ENCODE measurements at places on chromosomes 5 and 9.

- no peak for DNase-seq
Observed at GRCh38 chr5:32020946-32021345, 153.2 kb downstream of the GOLPH3 start.

GRCh38 chr5:82417776-82418607 is 139.8 kb upstream of the RPS23 start:
- DNase-seq: no peak

DNA sequence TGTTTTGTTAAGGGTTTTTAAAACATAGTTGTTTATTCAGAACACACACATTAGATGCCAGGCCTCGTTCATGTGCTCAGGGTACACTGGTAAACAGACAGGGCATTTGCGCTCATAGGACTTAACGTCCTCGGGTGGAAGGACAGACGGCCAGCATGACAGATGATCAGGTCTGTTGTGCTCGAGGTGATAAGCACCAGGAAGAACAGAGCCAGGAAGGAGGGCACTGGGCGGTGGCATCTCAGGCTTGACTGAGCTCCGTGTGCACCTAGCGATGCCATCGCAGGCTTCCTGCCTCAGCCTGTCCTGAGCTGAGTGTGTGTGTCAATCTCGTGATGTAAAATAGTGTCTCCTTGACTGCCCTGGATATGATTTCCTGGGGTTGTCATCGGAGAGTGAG is 96.5 kb downstream of the EHMT1 start:
- no peak for DNase-seq

DNA sequence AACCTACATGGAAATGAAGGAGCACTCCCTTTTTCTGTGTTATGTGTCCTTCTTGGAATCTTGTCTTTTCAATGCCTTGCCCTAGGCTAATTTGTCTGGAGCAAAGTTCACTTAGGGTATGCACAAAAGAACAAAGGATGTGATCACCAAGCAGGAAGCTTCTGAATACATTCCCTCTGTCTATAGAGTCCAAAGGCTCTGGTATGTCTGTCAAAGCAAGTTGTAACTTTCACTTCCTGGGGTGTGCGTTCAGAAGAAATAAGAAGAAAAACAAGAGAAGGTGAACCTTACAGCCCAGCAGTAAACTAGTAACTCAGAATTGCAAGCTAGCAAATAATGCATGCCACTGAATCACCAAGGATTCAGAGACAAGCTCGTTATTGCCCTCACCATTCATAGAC is 31.7 kb upstream of the CDH6 start:
- no peak for DNase-seq

GRCh38 chr5:167295681-167296005 is 995.8 kb upstream of the WWC1 start:
- DNase-seq: no peak

- no peak for DNase-seq
Observed at GRCh38 chr5:34474573-34475021, 181.5 kb upstream of the RAI14 start.

DNA sequence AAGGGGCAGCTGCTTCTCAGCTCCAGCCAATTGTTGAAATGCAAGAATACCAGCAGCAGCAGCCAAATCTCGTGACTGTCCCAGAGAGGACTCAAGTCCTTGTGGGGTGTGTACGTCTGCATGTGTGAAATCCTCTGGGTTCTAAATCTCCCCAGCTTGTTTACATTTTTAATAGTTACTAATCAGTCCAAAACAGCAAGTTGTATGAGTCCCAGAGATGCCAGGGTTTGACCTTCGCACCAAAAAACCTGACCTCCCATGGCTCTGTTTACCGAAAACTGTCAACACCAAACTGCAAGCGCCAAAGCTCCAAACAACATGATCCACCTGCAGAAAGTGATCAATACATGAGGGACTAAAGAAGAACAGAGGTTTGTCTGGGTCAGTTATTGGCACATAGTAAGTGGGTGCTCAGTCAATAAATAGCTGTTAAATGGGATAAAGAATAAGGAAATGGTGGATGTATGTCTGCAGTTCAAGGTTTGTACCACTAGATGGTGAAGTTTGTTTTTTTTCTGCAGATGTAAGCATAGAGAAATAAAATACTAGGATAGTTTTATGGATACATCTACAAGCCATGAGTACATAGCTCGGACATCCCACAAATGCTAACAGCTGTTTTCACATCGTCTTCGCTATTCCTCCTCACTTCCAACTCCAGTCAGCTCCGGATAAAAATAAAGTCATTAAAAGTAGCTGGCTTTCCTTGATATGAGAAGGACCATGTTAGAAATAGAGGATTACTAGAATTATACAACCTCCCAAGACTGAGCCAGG is 85.3 kb upstream of the ADRB2 start:
- no peak for DNase-seq

GRCh38 chr5:141934099-141934844 is 10.6 kb downstream of the DELE1 start:
- no peak for DNase-seq

DNA sequence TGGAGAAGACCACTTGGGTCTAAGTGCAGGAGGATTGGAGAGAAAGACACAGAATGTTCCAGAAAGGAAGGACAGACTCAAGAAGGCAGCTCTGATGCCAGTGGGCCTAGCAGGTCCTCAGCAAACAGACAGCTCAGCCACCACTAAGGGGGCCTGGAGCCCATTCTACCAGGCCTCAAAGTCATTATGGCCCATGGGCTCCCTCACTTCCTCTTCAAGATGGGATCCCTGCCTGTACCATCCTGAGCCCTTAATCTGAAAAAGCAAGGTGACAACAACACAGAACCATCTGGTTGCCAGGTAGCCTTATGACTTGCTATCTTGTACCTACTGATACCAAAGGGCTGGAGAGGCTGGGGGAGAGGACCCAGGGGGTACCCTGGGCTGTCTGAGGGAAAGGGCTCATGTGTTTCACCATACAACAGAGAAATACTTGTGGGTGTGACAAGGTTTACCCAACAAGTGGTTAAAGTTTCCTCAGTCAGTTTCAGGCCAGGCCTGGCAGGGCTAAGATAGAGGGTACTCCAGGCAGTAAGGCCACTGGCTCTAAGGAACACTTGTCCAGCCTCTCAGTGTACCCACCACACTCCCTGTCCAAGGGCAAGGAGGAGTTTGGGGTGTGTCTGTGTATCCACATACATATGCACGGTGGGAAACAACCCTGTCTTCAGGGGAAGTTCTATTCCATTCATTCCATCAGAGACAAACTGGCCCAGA is 30.7 kb downstream of the TCF7 start:
- no peak for DNase-seq

DNA sequence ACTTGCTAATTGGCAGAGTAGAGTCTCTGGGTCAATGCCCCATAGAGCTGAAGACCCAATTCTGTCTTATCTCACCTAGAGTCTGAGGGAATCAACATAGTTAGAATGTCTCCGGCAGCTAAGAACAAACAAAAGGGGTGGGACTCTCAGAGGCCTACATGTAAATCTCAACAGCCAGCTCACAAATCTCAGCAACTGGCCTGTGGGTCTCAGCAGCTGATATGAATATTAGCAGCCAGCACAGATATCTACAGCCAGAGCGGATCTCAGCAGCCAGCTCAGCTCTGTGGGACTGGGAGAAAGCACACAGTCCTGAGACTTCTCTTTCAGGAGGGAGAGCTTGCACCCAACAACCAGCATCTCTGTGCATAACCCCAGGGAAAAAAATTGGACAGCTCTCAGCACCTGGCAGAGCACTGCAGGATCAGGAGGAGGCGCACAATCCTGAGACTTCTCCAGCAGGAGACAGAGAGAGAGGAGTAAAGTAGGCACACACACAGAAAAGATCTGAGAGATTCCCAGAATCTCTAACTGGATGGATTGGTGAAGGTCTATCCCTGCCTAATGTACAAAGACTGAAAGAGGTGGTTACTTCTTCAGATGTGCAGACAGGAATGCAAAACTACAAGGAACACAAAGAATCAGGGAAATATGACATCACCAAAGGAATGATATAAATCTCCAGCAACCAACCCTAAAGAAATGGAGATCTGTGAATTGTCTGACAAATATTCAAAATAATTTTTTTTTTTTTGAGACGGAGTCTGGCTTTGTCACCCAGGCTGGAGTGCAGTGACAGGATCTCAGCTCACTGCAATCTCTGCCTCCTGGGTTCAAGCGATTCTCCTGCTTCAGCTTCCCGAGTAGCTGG is 29.2 kb downstream of the KLF4 start:
- no peak for DNase-seq

GRCh38 chr9:24071716-24072115 is 245.7 kb upstream of the ELAVL2 start:
- DNase-seq: no peak

GRCh38 chr5:58188262-58188651 is 271.6 kb downstream of the PLK2 start:
- DNase-seq: no peak

DNA sequence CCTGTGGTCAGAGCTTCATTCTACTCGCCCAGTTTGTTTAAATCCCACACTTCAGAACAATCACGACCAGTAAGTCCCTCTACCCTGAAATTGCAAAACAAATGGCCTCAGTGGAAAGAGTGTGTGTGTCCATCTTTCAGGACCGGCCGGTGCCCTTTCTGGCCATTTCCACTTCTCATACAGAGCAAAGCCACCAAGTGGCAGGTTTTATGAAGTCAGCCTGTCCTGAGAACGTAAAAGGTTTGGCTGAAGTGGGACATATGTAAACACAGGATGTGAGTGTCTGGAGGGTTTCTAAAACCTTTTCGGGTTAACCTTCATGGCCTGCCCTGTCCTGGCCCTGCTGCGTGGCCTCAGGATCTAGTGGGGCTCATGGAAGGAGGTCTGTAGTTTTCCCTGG is 24.7 kb downstream of the NXNL2 start:
- DNase-seq: no peak

- no peak for DNase-seq
Observed at GRCh38 chr9:26371236-26371635, 521.4 kb downstream of the CAAP1 start.

- DNase-seq: no peak
Observed at GRCh38 chr9:95181226-95181818, 136.2 kb downstream of the FANCC start.

GRCh38 chr5:92337772-92338234 is 954.7 kb upstream of the ARRDC3 start:
- no peak for DNase-seq

DNA sequence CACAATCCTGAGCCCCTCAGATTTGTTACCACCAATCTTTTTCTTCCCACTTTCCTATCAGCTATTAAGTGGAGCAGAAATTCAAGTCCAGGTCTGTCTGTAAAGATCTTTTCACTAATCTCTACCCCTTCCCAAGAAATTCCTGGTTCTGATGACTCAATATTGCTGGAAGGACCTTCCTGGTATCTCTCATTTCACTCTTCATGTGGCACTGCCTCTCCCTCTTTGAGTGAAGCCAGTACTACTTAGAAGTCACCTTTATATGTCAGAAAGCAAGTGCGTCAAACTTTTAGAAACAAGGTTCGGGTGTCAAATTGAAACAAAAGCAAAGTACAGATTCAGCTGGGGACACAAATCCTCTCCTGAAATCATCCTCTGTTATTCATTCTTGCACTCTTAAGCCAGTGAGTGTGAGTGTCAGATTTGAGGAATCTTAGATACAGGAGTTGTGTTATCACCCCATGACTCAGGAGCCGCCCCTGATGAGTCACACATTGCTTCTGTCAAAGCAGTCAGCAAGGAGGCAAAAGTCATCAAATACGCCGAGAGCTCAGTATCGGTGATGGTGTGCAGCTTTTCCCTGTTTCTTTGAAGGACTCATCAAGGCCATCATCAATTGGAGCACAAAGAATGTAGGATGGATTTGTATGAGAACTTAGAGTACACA is 313.0 kb downstream of the CETN3 start:
- DNase-seq: no peak

DNA sequence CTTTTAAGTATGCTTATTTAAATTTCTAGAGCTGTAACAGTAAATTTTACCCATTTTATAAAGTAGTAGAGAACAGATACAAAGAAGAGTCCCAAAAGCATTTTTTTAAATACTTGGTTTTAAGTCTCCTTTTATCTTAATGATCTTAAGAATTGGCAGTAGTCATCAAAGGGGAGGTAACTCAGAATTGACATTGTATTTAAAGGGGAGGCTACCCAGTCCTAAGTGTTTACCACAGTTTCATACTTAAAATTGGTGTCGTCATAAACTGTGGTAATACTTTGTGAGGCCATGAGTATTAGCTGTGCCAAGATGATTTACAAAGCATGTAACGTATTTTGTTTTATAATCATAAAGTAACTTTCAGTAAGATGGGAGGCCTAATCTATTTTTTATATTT is 14.8 kb downstream of the SLC25A46 start:
- no peak for DNase-seq

DNA sequence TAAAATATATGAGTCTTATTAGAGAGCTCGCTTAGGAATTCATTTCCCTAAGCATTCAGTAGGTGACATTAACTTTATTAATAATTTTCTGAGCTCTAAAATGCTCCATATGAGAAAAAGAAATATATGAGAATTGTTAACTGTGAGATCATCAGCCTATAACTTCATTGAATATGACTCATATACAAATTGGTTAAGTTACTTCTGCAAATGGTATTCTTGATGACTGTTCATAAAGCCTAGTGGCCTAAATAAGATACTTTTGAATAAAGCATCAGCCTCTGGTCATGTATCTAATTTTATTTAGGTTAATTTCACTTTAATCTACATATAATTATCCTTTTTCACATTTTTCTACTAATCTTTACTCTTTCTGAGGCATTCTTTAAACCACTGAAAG is 710.2 kb upstream of the ACO1 start:
- DNase-seq: no peak

DNA sequence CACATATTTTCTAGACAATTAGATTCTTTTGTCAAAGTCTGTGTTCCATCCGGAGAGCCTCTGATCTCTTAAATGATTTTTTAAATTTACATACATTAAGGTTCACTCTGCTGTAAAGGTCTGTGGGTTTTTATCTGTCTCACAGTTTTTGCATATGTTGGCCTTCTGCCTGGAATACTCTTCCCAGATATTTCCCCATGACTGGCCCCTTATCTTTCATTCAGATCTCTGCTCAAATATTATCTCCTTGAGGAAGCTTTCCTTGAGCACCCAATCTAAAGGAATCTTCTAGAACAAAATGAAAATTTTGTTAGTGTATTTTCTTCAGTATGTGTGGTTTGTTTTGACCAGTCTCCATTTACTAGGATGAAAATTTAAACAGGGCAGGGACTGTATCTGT is 26.3 kb downstream of the FAF2 start:
- DNase-seq: no peak

- no peak for DNase-seq
Observed at GRCh38 chr9:136074706-136075105, 20.4 kb downstream of the NACC2 start.

GRCh38 chr9:113573046-113573958 is 109.8 kb downstream of the RGS3 start:
- DNase-seq: no peak

GRCh38 chr5:151186538-151186937 is 29.0 kb upstream of the ANXA6 start:
- no peak for DNase-seq

- DNase-seq: no peak
Observed at GRCh38 chr5:139584137-139584536, 23.0 kb downstream of the UBE2D2 start.

- no peak for DNase-seq
Observed at GRCh38 chr9:133814586-133815208, 76.5 kb upstream of the SARDH start.

- no peak for DNase-seq
Observed at GRCh38 chr5:174303437-174304045, 258.0 kb downstream of the NSG2 start.

Data from stimulated activated CD4-positive, alpha-beta T cell treated with anti-CD3 and anti-CD28 coated beads, Interleukin-1b, Interleukin-23, amount 100 ng/mL, for 1 hour (primary cell).